CD4-positive, alpha-beta memory T cell (primary cell): ENCODE measurements at places on chromosomes 11 and 22. TPM values are rescaled to one million over a fixed set of nuclear protein-coding genes. Genes with fewer than 3 reads are reported as not detected.

GRCh38 chr11:790721-791564 is 1.1 kb upstream of the CEND1 start:
- H3K36me3 ChIP-seq: peaks cover 12% of the 10 kb centered on the region
- no peak for DNase-seq
- H3K27ac ChIP-seq: no peak overlapping the region
- peaks cover 20% of the 10 kb centered on the region for H3K4me1 ChIP-seq
- no peak overlapping the region for H3K4me3 ChIP-seq
- H3K27me3 ChIP-seq: peaks cover 4% of the 10 kb centered on the region

The IL17REL gene
- total RNA-seq: not detected

- H3K4me1 ChIP-seq: no peaks in the 10 kb centered on the region
- no peaks in the 10 kb centered on the region for H3K36me3 ChIP-seq
- DNase-seq: no peak
- no peak overlapping the region for H3K27ac ChIP-seq
- no peak overlapping the region for H3K4me3 ChIP-seq
Observed at GRCh38 chr11:133570376-133570775, 38.1 kb upstream of the OPCML start.

The KCNJ5 gene
- total RNA-seq: 0.23 TPM

The CCDC89 gene
- total RNA-seq: 0.22 TPM

The POTEH gene
- not detected for total RNA-seq

DNA sequence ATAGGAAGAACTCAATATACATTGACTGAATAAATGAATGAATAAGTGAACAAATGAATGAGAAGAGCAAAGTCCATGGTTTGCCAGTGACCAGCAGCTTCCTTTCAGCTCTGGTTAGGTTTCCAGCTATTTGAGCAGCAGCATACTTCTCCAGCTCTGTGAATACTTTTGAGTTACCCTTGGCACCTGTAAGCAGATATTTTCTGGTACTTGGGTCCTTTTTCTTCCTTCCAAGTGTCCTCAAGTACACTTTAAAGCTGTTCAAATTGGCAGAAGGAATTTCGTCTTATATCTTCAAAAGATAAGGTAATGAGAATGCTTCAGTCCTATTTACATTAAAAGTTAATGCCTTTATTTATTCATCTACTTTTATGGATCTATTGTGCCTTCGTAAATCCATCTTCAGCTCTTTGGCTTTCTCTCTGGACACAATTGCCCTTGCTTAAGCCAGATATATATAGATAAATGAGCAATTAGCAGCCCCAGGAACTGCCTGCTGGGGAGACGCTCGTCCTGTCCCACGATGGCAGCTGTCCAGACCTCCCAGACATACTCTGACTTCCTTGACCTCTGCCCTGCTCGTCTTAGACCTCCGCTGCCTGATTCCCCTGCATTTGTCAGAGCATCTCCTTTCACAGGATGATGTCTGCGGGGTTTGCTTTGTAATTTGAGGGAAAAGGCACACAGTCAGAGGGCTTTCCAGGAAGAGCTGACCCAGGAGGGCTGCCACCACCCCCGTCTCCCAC is 926.3 kb downstream of the OPCML start:
- DNase-seq: no peak
- no peak overlapping the region for H3K27ac ChIP-seq
- no peaks in the 10 kb centered on the region for H3K4me1 ChIP-seq
- no peaks in the 10 kb centered on the region for H3K36me3 ChIP-seq

The MRGPRX4 gene
- total RNA-seq: not detected
